ENCODE measurements at places on chromosomes 7 and 10.
A peak's percentile ranks its signal among the peaks of the same experiment; 100 is the strongest.

DNA sequence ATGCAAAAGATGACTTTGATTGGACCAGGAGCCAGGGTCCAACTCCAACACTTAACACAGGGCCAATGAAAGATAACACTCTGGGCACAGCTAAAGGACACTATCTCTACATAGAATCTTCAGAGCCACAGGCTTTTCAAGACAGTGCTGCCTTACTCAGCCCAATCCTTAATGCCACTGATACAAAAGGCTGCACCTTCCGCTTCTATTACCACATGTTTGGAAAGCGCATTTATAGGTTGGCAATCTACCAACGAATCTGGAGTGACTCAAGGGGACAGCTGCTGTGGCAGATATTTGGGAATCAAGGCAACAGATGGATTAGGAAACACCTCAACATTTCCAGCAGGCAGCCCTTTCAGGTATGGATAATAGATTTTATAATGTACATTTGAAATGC lies 160.7 kb downstream of the MALRD1 start:
- no peak for DNase-seq

DNA sequence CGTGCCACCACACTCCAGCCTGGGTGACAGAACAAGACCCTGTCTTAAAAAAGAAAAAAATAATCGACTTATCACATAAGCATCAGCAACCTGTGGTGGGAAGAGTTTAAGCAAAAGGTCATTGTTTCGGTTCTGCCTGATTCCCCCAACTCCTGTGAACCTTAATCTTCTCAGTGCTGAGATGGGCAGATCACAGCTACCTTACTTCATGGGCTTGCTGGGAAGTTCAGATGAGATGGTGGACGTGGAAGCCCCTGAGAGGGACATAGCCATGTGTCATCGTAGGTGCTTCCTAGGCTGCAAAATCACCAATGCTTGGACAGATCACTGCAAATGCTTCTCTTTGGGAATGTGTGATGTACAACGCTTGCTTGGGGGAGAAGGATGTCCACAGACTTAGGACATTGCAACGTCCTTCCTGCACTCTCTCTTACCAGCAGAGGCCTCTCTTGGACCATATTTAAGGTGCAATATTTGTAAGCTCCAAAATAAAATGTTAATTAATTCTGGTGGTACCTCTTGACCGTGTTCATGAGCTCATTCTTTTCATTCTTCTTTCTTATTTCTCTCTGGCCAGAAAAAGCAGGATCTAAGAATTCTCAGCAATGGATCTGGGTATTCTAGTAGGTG lies 8.6 kb downstream of the GJD4 start:
- DNase-seq = no peak

DNA sequence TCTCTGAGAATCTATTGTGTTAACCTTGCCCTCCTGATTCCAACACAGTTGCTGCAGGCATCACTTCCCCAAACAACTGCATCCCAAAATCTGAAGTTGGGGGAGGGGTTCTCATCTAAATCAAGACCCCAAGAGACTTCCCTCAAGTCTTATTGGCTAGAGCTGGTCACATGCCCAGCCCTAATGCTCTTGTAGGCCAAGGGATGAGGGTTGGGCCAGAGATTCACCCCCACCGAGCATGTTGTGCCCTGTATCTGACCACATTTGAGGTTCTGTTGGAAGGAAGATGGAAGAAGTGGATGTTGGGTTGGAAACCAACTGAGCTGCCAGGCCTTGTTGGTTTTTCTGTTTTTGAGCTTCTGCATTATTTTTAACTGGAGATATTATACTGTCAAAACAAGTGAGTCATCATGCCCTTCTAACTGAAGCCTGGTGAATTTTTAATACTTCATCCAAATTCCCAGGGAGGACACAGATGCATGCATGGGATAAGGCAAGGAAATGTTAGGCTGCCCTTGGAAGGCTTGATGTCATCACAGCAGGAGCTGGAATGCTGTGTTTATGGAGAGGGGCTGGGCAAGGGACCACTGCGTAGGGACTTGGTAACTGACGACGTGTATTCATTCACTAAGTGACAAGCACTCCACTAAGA lies 68.6 kb upstream of the CACUL1 start:
- no peak for DNase-seq

DNA sequence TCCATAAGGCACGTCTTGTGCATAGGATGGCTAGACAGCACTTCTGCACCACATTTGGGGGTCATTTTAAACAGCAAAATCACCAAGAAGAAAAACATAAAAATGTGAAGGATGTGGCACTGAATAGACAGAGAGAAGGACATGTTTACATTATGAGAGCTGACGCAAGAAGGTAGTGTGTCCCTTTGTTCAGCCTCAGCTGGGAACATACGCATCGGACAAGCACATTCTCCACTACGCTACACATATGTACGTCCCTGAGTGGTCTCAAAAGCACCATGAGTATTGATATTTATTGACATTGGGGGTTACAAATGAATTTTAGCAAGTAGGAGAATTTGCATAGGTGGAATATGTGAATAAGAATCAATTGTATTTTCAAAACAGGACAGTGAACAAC lies 20.2 kb downstream of the DDC start:
- no peak for DNase-seq

DNA sequence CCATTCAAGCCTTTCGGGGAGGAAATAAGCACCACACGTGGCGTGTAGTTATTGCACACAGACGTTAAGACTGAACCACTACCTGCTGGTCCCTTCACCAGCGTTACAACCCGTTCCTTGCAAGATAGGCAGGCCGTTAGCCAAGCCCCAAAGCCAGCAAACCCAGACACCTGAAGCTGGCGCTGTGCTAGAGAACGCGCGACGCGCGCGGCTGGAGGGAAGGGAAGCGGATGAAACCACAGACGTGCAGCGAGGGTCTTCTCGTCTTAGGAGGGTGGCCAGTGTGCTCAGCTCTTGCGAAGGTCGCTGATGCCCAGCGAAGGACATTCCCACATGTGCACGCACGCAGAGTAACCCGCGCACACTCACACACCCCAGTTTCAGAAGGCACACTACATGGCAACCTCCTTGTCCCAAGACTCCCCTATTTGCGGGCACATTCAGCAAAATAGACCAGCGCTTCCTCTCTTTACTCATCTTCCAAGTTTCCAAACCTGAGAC lies 980 bp downstream of the TMEM26 start:
- no peak for DNase-seq

GRCh38 chr7:74410772-74411171 lies 42.9 kb upstream of the GTF2IRD1 start:
- no peak for DNase-seq

- no peak for DNase-seq
Measured at GRCh38 chr7:39446546-39446945, 119.7 kb upstream of the YAE1 start.

DNA sequence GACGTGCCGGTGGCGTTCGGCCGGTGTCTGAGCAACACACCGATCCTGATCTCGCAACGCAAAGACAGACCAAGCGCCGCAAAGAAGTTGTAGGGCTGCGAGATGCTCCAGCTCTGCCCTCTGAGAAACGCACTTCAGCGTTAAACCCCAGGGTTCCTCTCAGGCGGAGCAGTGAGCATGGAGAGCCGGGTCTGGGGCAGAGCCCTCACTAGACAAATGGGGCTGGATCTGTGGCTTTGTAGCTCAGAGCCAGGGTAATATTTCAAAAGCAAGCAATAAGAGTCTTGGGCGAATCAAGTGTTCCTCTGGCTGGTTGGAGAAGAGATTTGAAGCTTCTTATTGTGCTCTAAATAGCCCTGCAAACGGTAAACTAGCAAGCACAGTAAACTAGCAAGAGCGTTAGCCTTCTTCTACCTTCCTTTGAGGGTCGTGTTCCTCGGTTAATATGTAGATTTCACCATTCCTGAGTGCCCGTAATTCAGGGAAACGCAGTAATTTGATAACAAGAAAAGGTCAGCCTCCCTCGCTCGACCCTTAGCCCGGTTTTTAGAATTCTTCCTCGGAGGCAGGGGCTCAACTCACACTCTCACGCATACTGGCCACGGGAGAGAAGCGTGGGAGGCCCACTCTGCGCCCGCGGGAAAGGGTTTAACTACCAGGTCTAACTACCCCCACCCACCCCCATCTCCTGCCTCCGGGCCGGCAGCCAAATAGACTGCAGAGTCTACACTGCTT lies 6.7 kb downstream of the SKAP2 start:
- DNase-seq = no peak

- no peak for DNase-seq
Measured at GRCh38 chr7:100486753-100487446, 3.2 kb downstream of the NYAP1 start.

DNA sequence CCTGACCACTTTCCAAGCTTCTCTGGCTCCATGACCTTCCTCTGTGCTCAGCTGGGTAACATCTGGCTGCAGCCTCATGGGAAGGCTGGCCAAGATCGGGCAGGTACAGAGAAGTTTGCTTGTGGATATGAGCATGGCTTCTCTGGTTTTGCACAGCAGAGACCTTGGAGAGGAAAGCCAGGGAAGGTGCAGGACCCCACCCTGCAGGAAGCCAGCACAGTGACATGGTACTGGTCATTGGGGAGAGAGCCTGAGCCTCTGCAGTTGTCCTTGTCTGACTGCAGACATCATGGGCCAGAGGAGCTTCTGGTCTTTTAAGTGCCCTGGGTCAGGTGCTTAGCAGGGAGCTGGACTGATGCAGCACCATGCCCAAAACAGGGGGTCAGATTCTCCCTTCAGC lies 70.6 kb upstream of the LEP start:
- DNase-seq = no peak

DNA sequence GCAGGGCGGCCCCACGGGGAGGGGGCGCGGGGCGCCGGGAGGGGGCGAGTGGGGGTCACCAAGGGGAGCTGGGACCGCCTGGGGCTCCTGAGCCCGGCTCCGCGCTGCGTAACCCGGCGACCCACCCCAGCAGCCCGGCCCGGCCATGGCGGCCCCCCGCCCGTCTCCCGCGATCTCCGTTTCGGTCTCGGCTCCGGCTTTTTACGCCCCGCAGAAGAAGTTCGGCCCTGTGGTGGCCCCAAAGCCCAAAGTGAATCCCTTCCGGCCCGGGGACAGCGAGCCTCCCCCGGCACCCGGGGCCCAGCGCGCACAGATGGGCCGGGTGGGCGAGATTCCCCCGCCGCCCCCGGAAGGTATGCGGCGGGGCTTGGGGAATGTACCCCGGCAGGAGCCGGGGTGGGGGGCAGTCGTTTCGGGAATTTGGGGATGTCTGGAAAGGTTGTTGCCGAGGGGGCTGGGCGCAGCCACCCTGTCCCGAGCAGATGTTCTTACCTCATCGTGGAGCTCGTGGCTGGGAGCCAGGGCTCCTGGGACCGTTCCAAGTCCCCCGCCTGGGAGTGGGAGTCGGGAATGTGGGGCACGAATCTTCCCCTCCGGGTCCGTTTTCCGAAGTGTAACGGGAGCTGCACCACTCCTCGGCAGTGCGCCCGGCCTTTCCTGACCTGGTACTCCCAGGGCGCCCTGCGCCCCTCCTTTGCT lies 431 bp downstream of the ZYX start:
- DNase-seq = no peak

GRCh38 chr7:47622946-47623640 lies 41.2 kb upstream of the TNS3 start:
- DNase-seq = no peak

- no peak for DNase-seq
Measured at GRCh38 chr7:31345421-31345820, 4.9 kb upstream of the NEUROD6 start.

DNA sequence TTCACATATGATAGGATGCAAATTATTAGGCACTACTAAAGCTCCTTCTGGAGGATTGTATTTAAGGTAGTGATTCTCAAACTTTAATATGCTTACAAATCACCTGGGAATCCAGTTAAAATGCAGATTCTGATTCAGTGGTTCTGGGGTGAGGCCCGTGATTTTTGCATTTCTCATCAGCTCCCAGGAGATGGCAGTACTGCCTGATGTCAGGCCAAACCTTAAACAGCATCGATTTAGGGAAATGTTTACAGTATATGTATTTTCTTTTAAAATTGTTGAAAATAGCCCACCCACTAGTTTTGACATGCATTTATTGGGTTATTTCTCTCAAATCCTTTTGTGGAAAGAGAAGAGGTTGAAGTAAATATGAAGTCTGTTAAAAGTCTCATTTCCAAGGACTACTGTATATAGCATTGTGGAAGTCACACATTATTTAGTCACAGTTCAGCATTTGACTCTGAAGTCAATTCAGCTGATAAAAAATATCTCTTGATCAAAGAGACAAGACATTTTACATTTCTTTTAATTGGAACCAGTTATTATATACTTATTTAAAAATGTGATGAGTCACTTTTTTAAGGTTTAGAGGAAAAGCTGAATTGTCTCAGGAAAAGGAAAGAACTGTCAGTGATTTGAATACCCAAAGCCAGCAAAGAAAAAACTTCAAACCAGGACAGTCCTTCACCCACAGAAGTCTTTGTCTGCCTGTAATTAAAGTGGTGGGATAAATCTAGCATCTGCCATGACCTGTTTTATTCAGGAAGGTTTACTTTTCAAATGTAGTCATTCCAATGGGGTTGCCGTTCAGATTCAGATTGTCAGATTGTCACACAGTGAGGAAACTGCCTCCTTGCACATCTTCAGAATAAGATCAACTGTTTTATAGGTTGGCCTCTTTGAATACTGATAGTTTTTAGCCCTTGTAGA lies 21.1 kb upstream of the HBP1 start:
- peak; percentile 65 for DNase-seq

DNA sequence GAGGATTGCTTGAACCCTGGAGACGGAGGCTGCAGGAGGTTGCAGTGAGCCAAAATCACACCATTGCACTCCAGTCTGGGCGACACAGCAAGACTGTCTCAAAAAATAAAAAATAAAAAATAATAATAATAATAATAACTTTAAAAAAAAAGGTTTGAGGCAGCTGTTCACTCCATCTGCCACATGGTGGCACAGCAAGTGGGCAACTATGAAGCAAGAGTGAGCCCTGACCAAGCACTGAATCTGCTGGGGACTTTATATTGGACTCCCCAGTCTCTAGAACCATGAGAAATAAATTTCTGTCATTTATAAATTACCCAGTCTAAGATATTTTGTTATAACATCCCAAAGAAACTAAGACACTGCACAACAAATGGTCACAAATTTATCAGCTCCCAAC lies 14.6 kb upstream of the BRI3 start:
- peak; percentile 18 for DNase-seq

GRCh38 chr10:103078676-103079075 lies 114.4 kb downstream of the NT5C2 start:
- no peak for DNase-seq

GRCh38 chr10:130725474-130725970 lies 586.0 kb downstream of the TCERG1L start:
- DNase-seq = no peak

DNA sequence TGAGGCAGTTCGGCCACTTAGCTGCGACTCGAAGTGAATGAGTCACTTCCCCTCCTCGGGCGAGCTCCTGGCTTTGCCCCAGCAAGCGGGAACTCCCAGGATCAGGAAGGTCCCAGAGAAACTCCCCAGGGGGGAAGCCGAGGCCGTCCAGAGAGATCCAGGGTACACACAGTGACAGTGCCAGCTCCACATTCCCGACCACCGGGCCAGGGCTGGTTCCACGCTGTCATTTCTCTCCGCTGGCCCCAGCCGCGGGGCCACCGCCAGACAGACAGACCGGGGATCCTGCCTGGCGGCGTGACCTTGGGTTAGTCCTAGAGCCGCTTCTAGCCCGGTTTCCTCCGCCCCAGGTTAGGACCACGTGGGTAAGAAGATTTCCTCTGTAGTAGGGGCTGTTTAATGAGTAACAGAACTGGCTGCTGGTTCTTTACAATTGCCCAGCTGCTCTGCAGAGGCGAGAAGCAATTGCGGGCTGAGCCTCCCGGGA lies 463 bp upstream of the UPP1 start:
- DNase-seq = no peak

Data from hematopoietic multipotent progenitor cell treated with erythropoietin and hydrocortisone succinate and interleukin-3 and kit ligand, for 15 days (in vitro differentiated cells).